ENCODE measurements at places on chromosomes 4 and X. TPM values are rescaled to one million over a fixed set of nuclear protein-coding genes. Genes with fewer than 3 reads are reported as not detected.
A peak's percentile ranks its signal among the peaks of the same experiment; 100 is the strongest.

DNA sequence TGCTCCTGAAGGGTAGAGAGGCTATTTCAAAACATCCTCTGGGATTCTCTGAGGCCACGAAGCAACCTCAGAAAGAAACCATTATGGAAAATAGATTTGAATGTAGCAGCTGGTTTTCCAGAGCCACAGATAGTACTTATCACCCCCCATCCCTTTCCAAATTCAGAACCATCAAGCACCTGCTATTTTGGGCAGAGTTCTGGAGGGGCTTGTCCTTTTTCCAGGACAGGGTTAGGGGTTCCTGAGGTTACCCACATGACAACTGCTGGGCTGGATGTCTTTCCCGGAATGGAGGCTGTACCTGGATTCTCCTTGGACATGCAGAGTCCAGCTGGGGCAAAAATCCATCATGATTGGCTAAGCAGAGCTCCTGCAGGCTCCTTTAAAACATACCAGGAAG, 22.0 kb upstream of the ZXDA start:
- no peak for DNase-seq

DNA sequence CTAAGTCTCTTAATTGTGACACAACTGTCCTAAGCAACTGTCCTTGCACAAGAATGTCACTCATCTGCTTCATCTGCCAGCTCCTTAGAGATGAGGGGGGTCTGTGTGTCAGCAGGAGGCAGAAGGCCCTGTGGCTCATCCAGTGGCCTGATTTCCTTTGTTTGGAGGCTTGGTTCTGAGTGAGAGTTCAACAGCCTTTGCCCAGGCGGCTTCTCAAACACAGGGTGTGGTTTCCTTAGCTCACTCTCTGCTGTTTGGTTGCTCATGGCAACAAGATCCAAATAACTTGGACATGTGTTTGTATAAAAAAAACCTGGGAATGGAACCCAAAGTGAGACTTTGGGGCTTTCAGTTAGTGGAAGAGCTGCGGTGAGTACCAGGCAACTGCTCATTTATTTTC, 46.6 kb downstream of the MAP7D3 start:
- DNase-seq: no peak

ZGRF1 gene
- total RNA-seq: 23.5 TPM

GRCh38 chrX:83336454-83336853, 171.6 kb upstream of the POU3F4 start:
- no peak for DNase-seq

DNA sequence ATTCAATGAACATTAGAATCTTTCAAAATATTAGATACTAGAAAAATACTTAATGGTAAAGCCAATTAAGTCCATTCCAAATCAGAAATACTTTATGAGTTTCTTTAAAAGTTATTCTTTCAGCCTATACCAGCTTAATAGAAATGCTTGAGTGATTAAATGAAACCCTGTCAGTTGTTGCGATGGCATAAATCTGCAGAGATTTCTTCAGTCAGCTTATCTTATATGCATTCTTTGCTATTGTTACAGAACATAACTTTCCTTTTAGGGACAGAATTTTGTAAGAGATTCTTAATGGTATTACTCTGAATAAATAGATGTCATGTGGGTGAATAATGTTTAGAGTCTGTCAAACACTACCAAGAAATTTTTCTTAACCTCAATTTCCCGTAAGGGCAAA, 325.0 kb upstream of the HAND2 start:
- no peak for DNase-seq

DNA sequence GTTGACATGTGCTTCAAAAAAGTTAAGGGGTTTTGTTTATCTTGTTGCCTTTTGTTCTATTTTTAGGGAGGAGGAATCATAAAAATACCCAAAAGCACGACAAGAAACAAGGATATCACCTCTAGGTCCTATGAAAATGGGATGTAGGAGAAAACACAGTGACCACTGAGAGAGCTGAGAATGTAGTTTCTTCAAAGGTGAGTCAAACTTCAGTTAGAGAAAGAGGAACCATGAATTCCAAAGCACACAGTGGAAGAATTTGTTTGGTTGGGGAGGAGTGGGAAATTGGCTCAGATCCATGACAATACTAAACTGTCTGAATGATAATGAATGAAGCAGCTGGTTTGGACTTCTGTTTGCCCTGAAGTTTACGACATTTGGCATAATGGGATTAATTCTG, 19.1 kb upstream of the FRYL start:
- DNase-seq: peak; percentile 2

- no peak for DNase-seq
These were observed 1159.5 kb upstream of the PCDH10 start for GRCh38 chr4:131989576-131989975.

- DNase-seq: peak; percentile 36
These were observed 30.3 kb downstream of the INPP4B start for GRCh38 chr4:142815834-142816233.

GRCh38 chrX:41875142-41875541, 48.2 kb downstream of the CASK start:
- DNase-seq: no peak

DNA sequence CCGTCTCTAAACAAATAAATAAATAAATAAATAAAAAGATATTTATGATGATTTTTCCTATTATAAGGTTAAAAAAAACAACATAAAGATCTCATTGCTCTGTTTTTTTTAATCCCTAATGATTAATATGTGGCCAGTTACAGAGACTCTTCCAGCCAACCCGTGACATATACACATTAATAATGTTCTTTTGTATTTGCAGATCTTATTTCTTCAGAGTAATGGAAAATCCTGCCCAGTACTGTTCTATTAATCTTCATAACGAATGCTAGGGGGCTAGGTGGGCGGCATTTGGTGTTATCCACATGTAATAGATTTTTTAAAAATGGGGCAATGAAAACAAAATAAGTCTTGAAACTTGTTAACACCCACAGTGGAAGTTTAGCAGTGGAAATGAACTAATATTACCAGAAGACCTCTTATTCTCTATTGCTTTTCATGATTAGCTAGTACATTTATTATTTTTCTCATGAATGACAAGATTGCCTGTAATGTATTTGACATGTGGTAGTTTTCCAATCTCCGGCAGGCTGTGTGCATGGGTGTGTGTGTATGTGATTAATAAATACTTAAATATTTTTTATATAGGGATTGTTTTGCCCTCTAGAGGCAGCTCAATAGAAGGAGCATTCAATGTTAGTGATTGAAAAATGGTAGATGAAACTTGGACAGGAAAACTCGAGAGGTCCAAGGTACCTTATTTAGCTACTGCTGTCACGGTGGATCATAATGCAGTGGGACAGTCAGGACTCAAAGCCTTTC, 457.4 kb downstream of the IL1RAPL1 start:
- no peak for DNase-seq

DNA sequence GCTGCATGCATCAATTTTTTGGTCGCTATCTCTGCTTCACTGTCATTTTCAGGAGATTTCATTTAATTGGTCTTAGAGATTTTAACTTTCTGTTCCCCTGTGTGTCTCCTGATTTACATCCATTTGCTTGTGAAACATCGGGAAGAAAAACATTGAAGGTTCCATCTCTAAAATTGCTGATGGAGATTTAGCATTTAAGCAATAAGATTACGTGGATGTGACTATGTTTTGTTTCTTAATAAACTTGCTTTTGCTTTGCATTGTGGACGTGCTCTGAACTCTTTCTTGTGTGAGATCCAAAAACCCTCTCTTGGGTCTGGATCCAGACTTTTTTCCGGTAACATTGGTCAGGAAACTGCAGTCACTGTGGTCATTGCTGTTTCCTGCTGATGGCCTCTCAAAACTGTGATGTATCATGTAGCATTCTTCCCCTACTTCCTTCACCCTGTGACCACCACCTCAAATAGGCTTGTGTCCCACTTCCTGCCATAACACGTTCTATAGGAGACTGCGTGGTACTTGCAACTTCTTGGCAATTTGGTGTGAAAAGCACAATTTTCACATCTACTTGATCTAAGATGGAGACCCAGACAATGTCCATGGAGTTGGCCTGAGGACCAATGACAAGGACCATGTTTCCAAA, 4.9 kb downstream of the CXCL2 start:
- DNase-seq: no peak

CLCN4 gene
- total RNA-seq: 16.8 TPM

GRCh38 chrX:48971249-48972219, at the start of gene KCND1:
KCND1 (minus strand) TSS chrX:48971844; CDS start chrX:48970271, 1,573 bp downstream.
- DNase-seq: peak; percentile 33

DNA sequence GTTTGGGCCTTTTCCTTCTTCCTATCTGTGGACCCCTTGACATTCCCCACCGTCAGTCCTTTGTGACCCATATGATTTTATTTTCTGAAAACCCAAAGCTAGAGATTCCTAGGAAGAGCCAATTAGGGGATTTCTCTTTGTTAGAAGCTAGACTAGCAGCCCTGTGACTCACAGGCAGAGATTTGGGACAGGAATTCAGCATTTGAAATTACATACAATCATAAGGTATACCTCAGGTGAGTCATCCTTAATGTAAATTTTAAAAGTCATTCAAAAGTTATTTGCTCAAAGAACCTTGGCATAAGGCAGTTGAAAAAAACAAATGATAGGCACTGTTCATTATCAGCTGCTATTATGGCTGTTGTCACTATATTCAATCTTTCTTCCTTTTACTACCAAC, 40.6 kb downstream of the USP26 start:
- DNase-seq: no peak

GK gene
- total RNA-seq: 17.6 TPM

TMEM47 gene
- 0.12 TPM for total RNA-seq

DNA sequence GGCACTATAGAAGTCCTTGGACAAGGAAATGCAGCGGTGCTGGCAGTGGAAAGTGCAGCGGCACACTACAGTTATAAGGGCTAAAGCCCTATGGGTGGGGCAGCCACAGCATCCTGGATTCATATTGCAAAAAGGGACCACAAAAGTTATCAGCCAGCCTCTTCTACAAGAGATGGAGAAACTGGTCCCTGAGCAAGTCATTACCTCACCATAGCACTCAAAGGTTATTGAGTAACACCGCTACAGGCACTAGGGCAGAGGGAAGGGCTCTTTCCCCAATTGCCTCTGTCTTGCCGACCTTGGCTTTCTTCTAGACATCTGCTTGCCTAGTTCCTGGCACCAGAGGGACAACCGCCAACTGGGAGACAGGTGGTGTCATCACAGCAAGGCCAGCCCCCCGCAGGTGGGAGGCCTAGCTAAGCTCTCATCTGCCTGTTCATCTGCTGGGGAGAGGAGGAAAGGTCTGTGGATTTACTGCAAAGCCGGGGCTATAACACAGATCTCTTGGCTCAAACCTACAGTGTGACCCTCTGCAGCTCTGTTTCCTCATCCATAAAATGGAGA, 600.0 kb downstream of the BCOR start:
- no peak for DNase-seq

- DNase-seq: peak; percentile 92
These were observed at the start of gene AKAP17A for GRCh38 chrX:1591102-1591862. AKAP17A (plus strand) TSS chrX:1591604; CDS start chrX:1593463, 1,859 bp downstream.

DNA sequence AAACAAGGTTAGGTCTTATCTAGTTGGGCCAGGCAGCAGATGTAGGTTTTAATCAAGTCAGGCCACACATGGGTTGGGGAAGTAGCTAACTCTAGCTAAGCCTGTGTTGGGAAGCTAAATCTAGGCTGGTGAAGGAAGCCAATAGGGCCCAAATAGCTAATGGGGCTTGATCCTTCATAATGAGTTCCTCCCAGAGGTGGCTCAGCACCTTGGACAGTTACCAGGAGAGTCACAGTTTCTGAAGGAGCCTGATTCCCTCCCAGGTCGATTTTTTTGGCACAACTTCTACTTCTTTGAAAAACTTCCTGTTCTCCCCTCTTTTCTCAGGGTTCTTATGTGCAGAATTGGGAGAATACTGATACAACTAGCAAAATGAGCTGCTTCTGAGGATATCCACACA, 242.5 kb upstream of the PRPS2 start:
- peak; percentile 59 for DNase-seq

GRCh38 chr4:182843808-182844325, 73.3 kb downstream of the DCTD start:
- DNase-seq: no peak

GRCh38 chr4:105641845-105642244, 66.6 kb downstream of the INTS12 start:
- no peak for DNase-seq

- DNase-seq: no peak
These were observed 29.8 kb downstream of the FAM149A start for GRCh38 chr4:186134257-186134656.

HTR2C gene
- total RNA-seq: 2.2 TPM

DNA sequence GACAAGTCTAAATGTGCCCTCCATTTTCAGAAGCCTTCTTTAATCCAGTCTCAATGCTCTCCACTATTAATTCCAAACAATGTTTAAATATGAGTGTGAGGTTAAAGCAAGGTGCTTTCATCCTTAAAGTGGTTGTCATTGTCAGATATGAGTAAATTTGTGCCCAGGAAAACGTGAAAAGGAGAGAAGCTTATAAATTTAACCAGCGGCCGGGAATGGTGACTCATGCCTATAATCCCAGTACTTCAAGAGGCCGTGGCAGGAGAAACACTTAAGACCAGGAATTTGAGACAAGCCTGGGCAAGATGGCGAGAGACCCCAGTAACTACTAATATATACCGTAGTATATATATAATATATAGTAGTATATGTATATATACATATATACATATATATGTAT, 270.0 kb downstream of the ARHGAP24 start:
- peak; percentile 52 for DNase-seq

GRCh38 chrX:5236749-5237148, 991.9 kb downstream of the NLGN4X start:
- no peak for DNase-seq

GRCh38 chrX:80663331-80663730, 146.3 kb downstream of the BRWD3 start:
- no peak for DNase-seq

GRCh38 chr4:135382280-135382959, 1180.8 kb upstream of the PABPC4L start:
- DNase-seq: no peak

SMIM31 gene
- not detected for total RNA-seq

GRCh38 chr4:47744843-47745382, 93.0 kb downstream of the CORIN start:
- no peak for DNase-seq

GRCh38 chr4:161792991-161793390, 370.8 kb downstream of the FSTL5 start:
- DNase-seq: no peak

GRCh38 chr4:24856586-24856985, 56.3 kb downstream of the CCDC149 start:
- DNase-seq: peak; percentile 92

DNA sequence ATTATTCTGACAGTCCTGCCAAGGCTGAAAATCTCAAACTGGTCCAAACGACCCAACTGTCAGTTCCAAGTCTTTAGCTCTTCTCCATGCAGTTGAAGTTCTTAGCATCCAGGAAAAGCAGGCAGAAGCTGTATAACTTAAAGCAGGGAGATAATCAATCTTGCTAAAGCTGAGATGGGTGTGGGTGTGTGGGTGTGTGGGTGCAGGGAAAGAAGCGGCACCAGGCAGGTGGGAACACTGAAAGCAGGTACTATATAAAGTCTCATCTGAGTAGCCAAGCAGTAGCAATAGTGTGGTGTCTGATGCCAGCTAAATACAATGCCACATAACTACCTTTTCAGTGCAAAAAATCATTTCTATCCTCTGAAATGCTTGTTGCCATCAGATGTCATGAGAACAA, 69.7 kb upstream of the EGFL6 start:
- no peak for DNase-seq
